ENCODE measurements at places on chromosomes 2 and 18.

- DNase-seq: no peak
Measured at GRCh38 chr2:68230241-68231060, 21.9 kb downstream of the PPP3R1 start.

GRCh38 chr2:226564667-226565066 lies 235.0 kb downstream of the IRS1 start:
- no peak for DNase-seq

GRCh38 chr18:68893354-68893753 lies 95.5 kb downstream of the CCDC102B start:
- DNase-seq: no peak

GRCh38 chr18:55419947-55420664 lies 167.9 kb downstream of the TCF4 start:
- DNase-seq: no peak

- no peak for DNase-seq
Measured at GRCh38 chr2:136162438-136162837, 44.5 kb upstream of the CXCR4 start.

DNA sequence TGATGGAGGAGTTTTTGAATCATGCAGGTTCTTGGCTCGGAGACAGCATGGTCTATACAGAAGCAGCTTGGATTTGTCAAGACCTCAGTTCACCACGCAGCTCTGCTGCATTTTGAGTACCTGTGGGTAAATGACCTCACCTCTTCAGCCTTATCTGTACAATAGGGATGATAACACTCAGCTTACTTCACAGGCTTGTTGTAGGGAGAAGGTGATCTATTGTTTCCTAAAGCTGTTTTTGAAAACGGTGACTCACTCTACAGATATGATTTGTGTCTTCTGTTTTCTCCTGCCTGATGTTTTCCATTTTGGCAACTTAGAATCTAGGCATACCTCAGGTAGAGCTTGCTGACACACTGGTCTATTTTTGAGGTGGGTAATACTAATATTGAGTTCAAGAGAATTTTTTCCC lies 80.3 kb downstream of the FMNL2 start:
- no peak for DNase-seq

DNA sequence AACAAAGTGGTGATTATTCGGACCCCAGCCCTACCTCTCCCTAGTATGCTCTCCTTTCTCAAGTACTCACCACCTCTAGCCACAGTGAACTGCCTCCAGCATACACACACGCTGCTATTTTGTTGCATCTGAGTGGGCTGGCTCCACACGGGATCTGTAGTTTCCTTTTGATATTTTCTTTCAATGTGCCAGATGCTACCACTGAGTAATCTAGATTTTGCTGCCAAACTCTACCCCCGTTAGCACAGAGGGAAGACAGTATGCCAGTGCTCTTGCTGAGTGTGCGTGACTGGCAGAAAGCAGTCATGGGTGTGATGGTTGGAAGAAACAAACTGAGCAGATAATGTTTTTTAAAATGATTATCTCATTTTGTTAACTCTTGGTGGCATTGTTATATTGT lies 11.6 kb downstream of the CFLAR start:
- peak; percentile 16 for DNase-seq

DNA sequence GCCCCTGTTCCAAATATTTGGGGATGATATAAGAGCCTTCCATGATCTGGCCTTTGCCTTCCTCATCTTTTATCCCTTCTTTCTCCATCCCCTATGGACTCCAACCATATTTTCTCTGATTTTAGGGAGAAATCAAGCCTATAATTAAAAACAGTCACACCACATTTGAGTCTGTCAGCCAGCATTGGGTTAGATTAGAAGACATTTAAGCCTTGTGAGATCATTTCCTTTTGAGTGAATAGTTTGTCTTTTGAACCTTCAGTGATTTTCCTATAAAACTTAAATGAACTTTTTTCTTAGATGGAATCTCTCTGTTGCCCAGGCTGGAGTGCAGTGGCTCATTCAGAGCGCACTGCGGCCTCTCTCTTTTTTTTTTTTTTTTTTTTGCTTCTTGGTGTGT lies 7.6 kb upstream of the C18orf32 start:
- no peak for DNase-seq

DNA sequence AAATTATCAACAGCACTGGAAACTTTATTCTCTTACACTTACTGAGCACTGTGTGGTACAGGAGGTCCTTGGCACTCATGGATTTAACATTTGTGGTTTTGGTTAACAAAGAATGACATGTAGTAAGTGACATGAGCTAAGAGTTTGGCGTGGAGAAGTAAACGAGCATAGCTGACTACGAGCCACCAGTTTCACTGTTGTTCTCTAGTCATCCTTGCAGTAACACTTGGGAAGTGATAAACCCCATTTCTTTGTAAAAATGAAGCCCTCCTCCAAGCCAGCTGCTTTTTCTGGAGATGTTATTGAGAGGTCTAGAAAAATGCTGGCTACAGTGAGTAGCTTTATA lies 32.7 kb downstream of the QPCT start:
- DNase-seq: no peak

DNA sequence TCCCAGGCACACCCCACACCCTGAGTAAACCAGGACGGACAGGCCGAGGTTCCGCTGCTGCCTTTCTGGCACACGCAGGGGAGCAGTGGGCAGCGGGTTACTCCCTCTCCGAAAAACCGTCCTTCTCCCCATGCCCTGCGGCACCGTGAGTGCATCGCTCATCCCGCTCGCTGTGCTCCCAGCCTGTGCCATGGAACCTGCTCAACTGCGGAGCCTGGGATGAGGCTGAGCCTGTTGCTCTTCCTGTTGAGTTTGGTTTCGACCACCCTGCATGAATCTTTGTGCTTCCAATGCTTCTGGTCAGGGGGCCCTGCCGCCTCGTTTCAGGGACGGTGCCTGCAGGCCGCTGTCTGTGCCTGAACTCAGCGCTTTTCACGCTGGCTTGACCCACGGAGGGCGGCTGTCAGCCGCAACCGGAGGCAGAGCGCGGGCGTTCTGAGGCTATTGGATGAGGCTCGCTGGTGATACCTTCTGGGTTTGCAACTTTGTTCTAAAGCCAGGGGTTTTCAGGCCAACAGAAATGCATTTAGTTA lies 106.7 kb downstream of the MBP start:
- DNase-seq: no peak

DNA sequence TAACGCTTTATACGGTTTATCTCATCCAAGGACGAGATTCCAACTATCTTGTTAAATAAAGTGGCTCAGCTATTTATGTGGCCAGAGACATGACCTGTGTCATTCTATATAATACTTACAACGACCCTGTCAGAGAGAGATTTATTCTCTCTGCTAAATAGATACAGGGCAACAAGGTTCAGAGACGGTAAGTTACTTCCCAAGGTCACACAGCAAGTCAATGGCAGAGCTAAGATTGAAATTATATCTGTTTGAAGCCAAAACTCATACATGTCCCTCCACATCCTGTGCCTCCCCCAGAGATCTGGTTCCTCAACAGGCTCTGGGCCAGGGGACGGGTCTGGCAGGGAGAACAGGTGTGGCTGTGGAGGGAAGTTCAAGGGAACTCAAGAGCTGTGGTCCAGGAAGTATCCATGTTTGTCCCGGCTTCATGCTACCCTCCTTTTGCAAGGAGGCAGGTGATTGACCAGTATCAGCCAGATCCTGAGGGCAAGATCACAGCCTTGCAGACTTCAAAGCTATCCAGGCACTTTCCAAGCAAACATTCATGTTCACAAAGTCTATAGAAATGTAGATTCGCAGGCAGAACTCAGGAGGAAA lies 99.8 kb downstream of the CAPN13 start:
- DNase-seq: no peak

- no peak for DNase-seq
Measured at GRCh38 chr18:30044496-30044895, 998.0 kb downstream of the DSC3 start.

Data from stimulated activated naive CD4-positive, alpha-beta T cell (primary cell).